ENCODE measurements at places on chromosomes 3 and 15.

- no peak for DNase-seq
These were observed 54.8 kb downstream of the MAGEF1 start for GRCh38 chr3:184656829-184657681.

DNA sequence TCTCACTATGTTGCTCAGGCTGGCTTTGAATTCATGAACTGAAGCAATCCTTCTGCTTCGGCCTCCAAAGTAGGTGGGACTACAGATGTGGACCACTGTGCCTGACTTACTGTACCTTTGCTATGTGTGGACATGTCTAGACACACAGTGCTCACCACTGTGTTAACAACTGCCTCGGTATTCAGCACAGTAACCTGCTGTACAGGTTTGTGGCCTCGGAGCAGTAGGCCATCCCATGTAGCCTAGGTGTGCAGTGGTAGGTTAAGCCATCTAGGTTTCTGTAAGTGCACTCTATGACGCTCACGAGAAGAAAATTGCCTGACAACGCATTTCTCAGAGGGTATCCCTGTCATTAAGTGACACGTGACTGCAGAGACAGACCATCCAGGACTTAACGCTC, 70.3 kb downstream of the TAMM41 start:
- no peak for DNase-seq

DNA sequence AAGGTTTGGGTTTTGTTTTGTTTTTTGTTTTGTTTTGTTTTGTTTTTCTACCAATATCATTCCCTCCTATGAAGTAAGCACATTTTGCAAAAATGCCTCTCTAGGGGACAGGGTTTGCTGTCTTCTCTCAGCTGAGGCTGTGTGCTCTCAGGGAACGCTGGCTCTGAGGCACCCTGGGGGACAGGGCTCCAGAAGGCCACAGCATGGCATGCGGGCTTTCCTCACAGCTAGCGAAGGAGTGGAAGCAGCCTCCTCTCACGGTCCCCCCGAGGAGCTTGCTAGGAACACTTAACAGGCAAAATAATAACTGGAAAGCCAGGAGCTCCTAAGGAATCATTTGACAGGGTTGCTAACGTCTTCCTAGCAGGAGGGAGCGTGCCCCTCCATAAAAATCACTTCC, 227.7 kb upstream of the ST8SIA2 start:
- no peak for DNase-seq

GRCh38 chr3:141127344-141128125, 76.4 kb downstream of the SPSB4 start:
- no peak for DNase-seq

GRCh38 chr3:146067048-146067447, 93.9 kb downstream of the PLOD2 start:
- DNase-seq = no peak

GRCh38 chr3:71926262-71926600, 141.3 kb upstream of the PROK2 start:
- no peak for DNase-seq

GRCh38 chr15:40372981-40373380, 9.5 kb upstream of the KNSTRN start:
- DNase-seq = no peak

- DNase-seq = no peak
These were observed 83.8 kb downstream of the GHSR start for GRCh38 chr3:172364374-172365027.

DNA sequence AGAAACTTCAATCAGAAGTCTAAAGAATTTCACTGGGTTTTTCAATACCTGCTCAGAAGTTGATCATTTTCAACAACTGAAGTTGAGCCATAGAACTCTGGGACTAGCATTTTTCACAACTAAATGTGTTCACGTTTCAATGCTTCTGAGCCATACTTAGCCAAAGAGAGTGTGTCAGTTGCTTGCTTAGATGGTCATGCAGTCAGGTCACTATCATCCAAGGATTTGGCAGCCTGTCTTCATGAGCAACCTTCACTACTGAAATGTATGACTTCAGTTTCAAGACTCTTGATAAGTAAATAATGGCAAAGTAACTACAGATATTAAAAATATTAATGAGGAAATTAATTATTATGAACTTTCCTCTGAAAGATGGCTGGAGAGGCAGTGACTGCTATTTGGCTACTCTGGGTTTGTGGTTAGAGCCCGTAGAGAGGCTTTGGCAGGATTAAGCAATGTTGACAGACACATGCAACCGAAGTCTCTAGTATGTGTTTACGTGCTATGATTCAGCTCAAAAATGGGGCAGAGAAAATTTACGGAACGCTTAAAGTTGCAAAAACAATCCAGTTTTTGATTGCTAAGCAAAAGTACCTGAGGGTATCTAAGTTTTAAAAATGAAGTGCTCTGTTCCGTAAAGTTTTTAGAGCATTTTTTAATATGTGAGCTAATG, 133.8 kb downstream of the GMNC start:
- DNase-seq = peak; percentile 6

GRCh38 chr3:23659274-23659673, 146.5 kb upstream of the UBE2E1 start:
- no peak for DNase-seq

DNA sequence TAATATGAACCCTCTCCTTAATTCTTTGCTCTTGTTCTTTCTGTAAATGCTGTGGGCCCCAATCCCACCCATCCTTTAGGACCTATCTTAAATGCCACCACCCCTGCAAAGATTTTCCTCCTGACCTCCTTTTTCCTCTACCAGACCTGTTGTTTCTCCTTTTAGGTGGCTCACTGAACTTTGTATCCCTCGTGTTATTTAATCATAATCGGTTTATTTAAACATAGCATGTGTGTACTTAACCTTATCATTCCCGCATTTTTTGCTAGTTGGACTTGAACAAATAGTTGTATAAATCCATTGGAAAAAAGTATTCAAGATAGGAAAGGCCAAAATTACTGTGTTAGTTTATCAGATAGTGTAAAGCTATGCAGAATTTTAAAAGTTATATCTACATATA, 988 bp upstream of the NFKBIZ start:
- no peak for DNase-seq

GRCh38 chr3:122563717-122564025, 429 bp downstream of the PARP9 start:
- no peak for DNase-seq

- no peak for DNase-seq
These were observed 48.3 kb upstream of the CTDSPL start for GRCh38 chr3:37813403-37813802.

DNA sequence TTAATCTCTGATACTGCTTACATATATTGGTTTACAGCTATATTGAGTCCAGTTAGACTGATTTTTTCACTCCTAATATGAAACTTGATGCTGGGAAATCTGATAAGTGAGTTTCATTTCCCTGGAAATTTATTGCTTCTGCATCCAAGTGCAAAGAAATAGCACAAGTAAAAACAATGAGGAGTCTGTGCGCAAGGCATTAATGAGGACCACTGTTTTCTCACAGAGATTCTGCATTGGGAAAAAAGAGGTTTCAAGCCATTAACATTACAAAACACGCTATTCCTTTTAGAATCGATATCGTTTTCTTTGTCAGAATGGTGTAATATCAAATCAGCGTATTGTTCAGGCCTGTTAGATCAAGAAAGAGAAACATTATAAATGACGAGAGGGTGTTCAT, 723.3 kb upstream of the ARRDC4 start:
- DNase-seq = no peak

DNA sequence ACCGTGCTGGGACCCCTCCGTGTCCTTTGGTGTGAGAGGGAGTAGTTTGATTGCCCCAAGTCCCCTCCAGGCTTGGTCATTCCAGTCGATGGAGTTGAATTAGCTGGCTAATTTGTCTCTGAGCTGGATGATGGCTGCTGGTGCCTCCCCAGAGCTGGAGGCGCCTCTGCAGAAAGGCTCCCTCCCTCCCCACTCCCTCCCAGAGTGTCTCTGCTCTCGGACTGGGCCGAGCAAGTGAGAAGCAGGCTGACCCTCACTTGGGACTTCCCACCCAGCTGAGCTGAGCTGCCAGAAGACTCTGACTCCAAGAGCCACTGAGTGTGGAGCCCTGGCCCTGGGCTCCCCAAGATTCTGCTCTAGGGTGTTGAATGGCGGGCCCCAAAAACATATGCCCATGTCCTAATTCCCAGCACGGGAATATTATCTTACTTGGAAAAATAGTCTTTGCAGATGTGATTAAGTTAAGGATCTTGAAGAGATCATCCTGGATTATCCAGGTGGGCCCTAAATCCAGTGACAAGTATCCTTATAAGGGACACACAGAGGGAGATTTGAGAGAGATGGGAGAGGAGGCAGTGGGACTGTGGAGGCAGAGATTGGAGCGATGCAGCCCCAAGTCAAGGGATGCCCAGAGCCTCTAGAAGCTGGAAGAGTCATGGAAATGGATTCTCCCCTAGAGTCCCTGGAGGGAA, 60.7 kb upstream of the TLE3 start:
- DNase-seq = no peak

All from GF-D8 (cell line).